ENCODE measurements at places on chromosomes 5 and 9.

- no peak overlapping the region for H3K27ac ChIP-seq
- no peaks in the 10 kb centered on the region for H3K4me1 ChIP-seq
- DNase-seq = no peak
Measured at GRCh38 chr9:116175614-116176013, 22.0 kb downstream of the PAPPA start.

DNA sequence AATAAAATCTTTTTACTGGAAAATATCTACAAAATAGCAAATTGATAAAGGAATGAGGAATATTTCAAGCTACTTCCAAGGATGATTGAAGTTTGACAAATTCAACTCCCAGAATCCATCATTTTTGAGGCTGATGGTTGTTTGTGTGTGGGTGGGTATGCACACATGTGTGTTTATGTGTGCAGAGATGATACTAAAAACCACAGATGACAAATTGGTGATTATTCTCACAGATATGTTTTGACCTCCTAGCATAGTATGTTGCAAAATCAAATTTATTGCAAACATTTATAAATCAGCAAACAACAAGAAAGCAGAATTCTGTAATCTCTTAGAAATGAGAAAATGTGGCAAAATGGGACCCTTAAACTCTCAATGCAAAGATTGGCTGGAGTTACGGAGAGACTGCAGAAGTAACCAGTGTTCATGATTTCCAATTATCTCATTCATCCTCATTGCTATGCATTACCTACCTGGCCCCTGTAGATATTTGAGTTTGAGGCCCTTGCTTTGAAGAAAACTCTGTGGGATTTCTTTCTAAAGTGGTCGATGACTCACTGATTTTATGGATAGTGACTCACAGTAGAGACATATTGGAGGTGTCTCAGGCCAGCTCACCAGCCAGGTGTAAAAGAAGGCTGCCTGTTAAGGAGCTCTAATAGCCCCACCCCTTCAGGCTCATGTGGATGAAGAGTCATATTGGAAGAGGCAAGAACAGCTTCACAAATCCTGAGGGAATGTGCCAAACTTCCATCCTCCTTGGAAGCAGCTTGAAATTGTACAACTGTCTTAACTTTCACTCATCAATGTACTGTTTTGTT is 44.6 kb upstream of the TMC1 start:
- no peak overlapping the region for H3K4me3 ChIP-seq
- no peaks in the 10 kb centered on the region for H3K27me3 ChIP-seq
- no peaks in the 10 kb centered on the region for H3K36me3 ChIP-seq
- peaks cover 5% of the 10 kb centered on the region for H3K4me1 ChIP-seq

DNA sequence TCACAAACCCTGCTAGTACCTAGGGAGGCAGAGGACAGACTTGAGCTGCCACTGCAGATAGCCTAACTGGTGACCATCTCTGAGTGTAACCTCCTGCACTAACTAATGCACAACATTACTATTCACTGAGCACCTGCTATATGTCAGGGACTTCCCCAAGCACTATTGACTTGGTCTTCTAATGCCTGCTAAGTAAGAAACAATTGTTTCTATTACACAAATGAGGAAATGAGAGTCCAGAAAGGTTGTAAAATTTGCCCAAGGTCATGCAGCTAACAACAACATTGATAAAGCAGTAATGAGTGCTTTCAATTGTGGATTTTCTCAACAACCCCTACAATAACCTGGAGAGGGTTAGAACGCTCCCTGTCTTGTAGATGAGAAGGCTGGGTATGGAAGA is 183.7 kb downstream of the ZNF462 start:
- no peak overlapping the region for H3K4me3 ChIP-seq
- no peaks in the 10 kb centered on the region for H3K4me1 ChIP-seq
- no peaks in the 10 kb centered on the region for H3K36me3 ChIP-seq
- no peaks in the 10 kb centered on the region for H3K27me3 ChIP-seq
- DNase-seq = no peak

GRCh38 chr9:7117676-7118561 is 360.1 kb downstream of the KDM4C start:
- peaks cover 9% of the 10 kb centered on the region for H3K36me3 ChIP-seq
- no peak overlapping the region for H3K4me3 ChIP-seq
- DNase-seq = no peak
- H3K27me3 ChIP-seq = no peaks in the 10 kb centered on the region
- H3K27ac ChIP-seq = no peak overlapping the region

- no peak within 1 kb of the TSS for H3K4me3 ChIP-seq
- peaks cover 23% of the 10 kb centered on the region for H3K4me1 ChIP-seq
- DNase-seq = peak; percentile 50
- no peak within 1 kb of the TSS for H3K27ac ChIP-seq
- no peaks in the 10 kb centered on the region for H3K36me3 ChIP-seq
Measured at GRCh38 chr9:129752900-129753729, at the start of gene PTGES. PTGES (minus strand) TSS chr9:129753042; CDS start chr9:129753012, 30 bp downstream.

DNA sequence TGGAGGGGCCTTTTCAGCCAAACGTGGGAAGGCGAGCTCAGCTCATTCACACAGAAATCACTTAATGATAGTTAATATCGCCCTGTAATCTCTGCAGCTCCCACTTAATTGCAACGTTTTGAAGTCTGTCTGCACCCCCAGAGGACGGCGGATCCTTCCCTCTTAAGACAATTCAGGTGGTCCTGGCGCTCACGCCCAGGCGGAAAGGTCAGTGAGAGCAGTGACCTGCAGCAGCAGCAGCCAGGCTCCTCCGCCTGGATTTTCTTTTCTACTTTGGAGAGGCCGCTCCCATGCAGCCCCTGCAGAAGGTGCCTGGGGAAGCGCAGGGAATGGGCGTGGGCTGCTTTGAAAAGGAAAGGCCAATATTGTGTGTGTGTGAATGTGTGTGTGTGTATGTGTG is 400.9 kb upstream of the IRX1 start:
- DNase-seq = no peak
- H3K27ac ChIP-seq = no peak overlapping the region
- no peak overlapping the region for H3K4me3 ChIP-seq
- H3K4me1 ChIP-seq = no peaks in the 10 kb centered on the region

DNA sequence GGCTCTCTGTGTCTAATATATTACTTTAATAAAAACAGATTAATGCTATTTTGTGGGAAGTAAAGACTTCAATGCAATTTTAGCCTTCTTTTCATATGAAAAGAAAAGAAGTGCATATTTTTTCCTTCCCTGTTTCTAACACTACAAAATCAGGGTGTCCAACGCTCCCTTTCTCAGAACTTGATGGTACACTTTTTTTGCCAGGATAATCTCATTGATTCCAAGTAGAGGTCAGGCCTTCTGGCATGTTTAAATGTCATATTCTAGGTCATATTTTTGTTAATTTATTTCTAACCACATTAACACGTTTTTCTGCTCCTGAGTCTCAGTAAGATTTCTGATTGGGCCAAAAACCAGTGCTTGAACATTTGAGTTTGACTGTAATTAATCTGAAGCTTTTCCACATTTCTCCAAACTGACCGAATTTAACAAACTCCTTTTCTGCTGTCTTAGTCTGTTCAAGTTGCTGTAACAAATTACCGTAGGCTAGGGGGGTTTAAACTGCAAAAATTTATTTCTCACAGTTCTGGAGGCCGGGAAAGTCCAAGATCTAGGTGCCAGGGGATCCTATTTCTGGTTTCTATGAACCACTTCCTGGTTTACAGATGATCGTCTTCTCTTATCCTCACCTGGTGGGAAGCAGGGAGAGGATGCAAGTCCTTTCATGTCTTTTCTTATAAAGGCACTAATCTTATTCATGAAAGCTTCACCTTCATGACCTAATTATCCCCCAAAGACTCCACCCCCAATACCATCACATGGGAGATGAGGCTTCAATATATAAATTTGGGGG is 63.2 kb upstream of the ELL2 start:
- no peaks in the 10 kb centered on the region for H3K4me1 ChIP-seq
- H3K4me3 ChIP-seq = no peak overlapping the region
- no peak overlapping the region for H3K27ac ChIP-seq
- no peak for DNase-seq
- H3K27me3 ChIP-seq = no peaks in the 10 kb centered on the region

DNA sequence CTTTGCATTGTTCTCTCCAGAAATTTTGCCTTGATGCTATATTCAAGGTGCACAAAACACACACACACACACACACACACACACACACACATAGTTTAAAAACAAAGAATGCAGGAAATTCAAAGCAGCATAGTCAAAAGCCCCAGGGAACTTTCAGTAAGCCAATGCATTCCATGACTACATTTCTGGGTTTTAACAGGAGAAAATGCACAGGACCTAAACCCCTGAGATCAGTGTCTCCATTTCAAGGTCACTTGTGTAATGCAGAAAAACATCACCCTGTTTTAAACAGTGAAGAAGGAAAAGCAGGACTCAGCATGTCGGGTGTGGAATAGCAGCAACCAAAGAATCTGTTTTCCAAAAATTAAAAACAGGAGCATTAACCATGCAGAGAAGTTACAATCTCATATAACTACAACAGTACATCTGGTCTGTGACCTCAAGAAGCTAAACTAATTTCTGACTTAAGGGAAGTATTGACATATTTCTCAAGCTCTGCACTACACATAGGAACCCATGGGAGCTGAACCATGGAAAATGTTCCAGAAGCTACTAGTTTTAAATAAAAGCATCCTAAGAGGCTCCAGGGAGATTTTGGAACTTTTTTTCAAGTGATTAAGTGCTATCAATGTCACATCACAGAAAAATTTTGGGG is 296.7 kb downstream of the HINT1 start:
- no peak overlapping the region for H3K27ac ChIP-seq
- H3K4me1 ChIP-seq = no peaks in the 10 kb centered on the region
- H3K36me3 ChIP-seq = no peaks in the 10 kb centered on the region
- H3K27me3 ChIP-seq = no peaks in the 10 kb centered on the region
- no peak for DNase-seq

DNA sequence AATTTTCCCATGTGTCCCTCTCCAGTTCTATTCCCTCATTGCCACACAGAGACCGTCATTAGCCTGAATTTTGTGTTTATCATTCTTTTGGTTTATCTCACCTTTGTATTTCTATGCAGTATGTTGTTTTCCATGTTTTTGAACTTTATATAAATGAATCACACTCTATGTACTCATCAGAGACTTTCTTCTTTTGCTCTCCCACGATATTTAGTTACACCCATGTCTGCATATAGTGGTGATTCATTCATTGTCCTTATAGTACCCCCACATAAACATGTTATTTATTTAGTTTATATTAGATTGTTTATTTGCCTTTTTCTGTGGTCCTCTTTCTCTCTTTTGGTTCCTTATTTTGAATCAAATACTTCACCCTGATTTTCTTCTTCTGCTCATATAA is 199.7 kb downstream of the FSTL4 start:
- no peak overlapping the region for H3K27ac ChIP-seq
- H3K4me3 ChIP-seq = no peak overlapping the region
- H3K27me3 ChIP-seq = peaks cover 7% of the 10 kb centered on the region
- DNase-seq = no peak
- H3K4me1 ChIP-seq = no peaks in the 10 kb centered on the region

GRCh38 chr9:114107286-114108001 is 8.4 kb upstream of the KIF12 start:
- DNase-seq = no peak
- no peaks in the 10 kb centered on the region for H3K36me3 ChIP-seq
- H3K4me1 ChIP-seq = no peaks in the 10 kb centered on the region
- H3K4me3 ChIP-seq = no peak overlapping the region

- H3K27ac ChIP-seq = peak overlapping the region; percentile 88
- no peak for DNase-seq
- peak overlapping the region; percentile 60 for H3K4me3 ChIP-seq
- no peaks in the 10 kb centered on the region for H3K27me3 ChIP-seq
Measured at GRCh38 chr9:19379283-19379682, 753 bp downstream of the RPS6 start.

- H3K36me3 ChIP-seq = no peaks in the 10 kb centered on the region
- no peak for DNase-seq
- no peaks in the 10 kb centered on the region for H3K4me1 ChIP-seq
- no peak overlapping the region for H3K27ac ChIP-seq
Measured at GRCh38 chr9:88586452-88586851, 51.5 kb downstream of the NXNL2 start.

GRCh38 chr9:134752471-134753168 is 111.0 kb downstream of the COL5A1 start:
- no peak overlapping the region for H3K4me3 ChIP-seq
- H3K4me1 ChIP-seq = no peaks in the 10 kb centered on the region
- H3K27me3 ChIP-seq = no peaks in the 10 kb centered on the region
- H3K27ac ChIP-seq = no peak overlapping the region
- no peak for DNase-seq

DNA sequence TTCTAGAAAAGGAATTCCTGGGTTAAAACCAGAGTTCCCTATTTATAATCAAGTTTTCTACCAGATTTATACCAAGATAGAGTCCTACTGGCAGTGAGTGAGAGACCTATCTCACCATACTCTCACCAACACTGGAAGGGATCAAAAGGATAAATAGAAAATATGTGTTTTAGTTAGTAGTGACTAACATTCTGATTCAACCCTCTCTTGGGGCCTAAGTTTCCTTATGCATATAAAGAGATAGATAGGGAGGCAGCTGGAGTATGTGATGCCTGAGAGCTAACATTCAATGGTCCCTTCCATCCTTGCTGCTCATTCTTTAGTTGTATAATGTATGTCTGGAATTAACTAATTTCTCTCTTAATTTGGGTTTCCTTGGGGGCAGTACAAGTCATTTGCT is 32.0 kb downstream of the CKMT2 start:
- H3K36me3 ChIP-seq = no peaks in the 10 kb centered on the region
- H3K27me3 ChIP-seq = no peaks in the 10 kb centered on the region
- no peak overlapping the region for H3K27ac ChIP-seq
- no peaks in the 10 kb centered on the region for H3K4me1 ChIP-seq

GRCh38 chr9:74293479-74293878 is 203.7 kb upstream of the RORB start:
- H3K27me3 ChIP-seq = no peaks in the 10 kb centered on the region
- H3K4me1 ChIP-seq = no peaks in the 10 kb centered on the region
- no peak for DNase-seq
- no peak overlapping the region for H3K27ac ChIP-seq
- no peak overlapping the region for H3K4me3 ChIP-seq
- no peaks in the 10 kb centered on the region for H3K36me3 ChIP-seq

DNA sequence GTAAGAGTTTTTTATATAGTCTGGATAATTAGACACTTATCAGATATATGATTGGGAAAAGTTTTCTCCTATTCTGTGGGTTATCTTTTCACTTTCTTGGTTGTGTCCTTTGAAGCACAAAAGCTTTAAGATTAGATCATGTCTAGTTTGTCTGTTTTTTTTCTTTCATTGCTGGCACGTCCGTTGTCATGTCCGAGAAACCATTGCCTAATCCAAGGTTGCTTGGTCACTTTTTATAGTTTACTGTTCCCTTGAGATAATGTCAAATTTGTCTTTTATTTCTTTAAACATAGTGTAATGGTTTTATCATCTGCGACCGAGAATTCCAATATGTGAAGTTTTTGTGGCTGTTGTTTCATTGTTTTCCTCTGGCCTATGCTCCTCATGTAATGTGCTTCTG is 28.8 kb downstream of the GARNL3 start:
- peaks cover 2% of the 10 kb centered on the region for H3K4me1 ChIP-seq
- H3K27ac ChIP-seq = no peak overlapping the region
- H3K27me3 ChIP-seq = peaks cover 9% of the 10 kb centered on the region
- no peak overlapping the region for H3K4me3 ChIP-seq

DNA sequence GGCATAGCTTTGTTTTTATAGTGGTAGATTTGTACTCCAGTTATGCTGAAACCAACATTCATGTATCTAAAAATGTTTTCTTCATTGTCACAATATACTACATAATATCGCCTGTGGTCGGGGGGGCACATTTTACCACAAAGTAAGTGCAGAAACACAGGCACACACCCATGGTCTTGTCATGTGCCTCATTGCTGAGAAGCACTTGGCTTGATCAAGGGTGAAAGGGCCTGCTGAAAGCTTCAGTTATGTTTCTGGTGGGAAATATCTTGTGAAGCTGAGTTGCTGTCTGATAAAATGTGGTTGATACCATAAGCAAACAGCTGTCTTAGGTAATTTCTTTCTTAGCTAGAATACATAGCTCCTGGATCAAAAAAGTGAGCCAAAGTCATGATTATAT is 393.1 kb downstream of the MAN2A1 start:
- no peaks in the 10 kb centered on the region for H3K36me3 ChIP-seq
- H3K27me3 ChIP-seq = no peaks in the 10 kb centered on the region
- H3K27ac ChIP-seq = no peak overlapping the region
- no peaks in the 10 kb centered on the region for H3K4me1 ChIP-seq
- no peak for DNase-seq

Data from CD4-positive, alpha-beta T cell (primary cell).